Retinal pigment epithelial cell (primary cell): ENCODE measurements at places on chromosomes 13 and 19.

GRCh38 chr13:40813667-40814454, 24.4 kb downstream of the SLC25A15 start:
- no peak for DNase-seq

DNA sequence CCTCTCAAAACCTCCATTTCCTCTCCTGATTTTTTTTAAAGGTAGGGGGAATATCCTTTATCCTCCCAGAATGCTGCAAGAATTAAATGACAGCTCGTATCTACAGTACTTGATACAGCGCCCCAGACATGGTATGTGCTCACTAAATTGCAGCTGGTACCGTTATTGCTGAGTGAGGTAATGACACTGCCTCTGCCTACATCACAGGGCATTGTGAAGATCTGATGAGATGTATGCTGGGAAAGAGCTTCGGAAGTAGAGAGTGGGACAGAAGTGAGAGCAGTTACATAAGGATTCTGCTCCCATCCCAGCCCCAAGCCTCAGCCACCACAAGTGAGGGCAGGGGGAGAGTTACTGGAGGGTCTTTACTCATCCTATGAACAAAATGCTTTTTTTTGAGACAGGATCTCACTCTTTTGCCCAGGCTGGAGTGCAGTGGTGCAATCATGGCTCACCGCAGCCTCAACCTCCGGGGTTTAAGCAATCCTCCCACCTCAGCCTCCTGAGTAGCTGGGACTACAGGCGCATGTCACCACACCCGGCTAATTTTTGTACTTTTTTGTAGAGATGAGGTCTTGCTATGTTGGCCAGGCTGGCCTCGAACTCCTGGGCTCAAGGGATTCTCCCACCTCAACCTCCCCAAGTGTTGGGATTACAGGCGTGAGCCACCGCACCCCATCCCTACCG, 1.7 kb upstream of the FKRP start:
- no peak for DNase-seq

DNA sequence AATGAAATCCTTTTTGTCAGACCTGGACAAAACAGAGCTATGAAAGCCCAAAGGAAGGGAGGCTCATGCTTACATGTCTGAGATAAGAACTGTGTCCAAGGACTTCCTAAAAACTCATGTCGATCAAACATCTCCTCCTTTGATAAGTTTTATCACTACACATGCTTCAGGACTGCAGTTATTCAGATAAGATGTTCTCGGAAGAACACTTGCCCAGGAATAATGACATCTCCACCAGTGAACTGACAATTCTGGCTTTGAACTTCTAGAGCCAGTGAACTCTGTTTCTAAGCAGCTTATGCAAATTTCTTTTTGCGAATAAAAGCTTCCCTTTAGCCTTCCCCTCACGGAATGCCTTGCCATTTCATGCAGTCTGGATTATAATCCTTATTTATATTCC, 561.6 kb downstream of the TBC1D4 start:
- no peak for DNase-seq

- no peak for DNase-seq
Observed at GRCh38 chr19:47713046-47714021, at the start of gene EHD2. TSS of gene EHD2 (plus strand) at chr19:47713422. CDS start at chr19:47716613, 3,191 bp downstream.

DNA sequence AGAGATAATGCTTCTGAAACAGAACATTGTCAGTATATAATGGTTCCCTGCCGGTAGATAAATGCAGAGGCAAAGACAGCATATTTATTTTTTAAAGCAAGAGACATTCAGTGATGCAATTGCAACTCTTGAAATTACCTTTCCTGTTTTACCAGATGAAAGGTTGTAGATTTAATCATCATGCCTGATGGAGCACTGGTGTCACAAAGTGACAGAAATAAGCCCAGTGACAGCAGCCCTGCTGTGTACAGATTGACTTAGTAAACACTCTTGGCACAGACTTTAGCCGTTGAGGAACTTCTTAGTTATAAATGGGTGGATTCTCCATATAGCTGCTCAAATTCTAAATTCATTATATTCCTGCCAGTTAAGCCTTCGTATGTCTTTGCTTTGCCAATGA, 172.5 kb downstream of the ITGBL1 start:
- DNase-seq: no peak

DNA sequence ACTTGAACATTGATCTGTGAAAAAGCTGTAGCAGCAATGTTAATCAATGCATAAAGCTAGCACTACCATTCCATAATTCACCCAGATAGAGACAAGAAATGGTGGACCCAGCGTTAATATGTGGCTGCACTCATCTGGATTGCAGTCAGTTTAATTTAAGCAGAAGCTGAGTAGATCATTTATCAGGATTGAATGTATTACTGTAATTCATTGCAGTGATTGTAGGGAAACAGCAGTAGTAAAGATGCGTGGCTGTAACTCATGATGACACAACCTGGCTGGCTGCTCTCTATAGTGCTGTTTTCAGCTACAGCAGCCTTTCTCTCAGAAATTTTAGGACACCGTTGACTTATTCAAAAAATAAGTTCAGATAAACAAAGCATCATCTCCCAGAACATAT, 499.5 kb upstream of the SLITRK6 start:
- no peak for DNase-seq

DNA sequence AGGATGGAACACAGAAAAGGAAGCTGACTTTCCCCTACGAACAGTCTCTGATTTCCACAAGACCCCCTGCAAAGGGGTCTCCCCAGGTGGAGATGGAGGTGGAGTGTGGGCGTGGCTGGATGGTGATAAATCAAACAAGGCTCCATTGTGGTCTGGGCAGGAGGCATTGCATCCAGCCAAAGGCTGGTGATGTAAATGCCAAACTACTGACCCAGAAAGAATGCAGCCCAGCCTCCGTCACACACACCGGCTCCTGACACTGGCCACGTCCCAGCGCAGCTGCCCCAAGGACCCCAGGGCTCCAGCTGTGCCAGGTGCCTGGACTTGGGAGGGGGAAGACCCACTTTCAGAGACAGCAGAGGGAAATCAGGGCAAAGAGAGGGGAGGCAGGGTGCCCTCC, 6.3 kb downstream of the SLC7A1 start:
- DNase-seq: no peak

DNA sequence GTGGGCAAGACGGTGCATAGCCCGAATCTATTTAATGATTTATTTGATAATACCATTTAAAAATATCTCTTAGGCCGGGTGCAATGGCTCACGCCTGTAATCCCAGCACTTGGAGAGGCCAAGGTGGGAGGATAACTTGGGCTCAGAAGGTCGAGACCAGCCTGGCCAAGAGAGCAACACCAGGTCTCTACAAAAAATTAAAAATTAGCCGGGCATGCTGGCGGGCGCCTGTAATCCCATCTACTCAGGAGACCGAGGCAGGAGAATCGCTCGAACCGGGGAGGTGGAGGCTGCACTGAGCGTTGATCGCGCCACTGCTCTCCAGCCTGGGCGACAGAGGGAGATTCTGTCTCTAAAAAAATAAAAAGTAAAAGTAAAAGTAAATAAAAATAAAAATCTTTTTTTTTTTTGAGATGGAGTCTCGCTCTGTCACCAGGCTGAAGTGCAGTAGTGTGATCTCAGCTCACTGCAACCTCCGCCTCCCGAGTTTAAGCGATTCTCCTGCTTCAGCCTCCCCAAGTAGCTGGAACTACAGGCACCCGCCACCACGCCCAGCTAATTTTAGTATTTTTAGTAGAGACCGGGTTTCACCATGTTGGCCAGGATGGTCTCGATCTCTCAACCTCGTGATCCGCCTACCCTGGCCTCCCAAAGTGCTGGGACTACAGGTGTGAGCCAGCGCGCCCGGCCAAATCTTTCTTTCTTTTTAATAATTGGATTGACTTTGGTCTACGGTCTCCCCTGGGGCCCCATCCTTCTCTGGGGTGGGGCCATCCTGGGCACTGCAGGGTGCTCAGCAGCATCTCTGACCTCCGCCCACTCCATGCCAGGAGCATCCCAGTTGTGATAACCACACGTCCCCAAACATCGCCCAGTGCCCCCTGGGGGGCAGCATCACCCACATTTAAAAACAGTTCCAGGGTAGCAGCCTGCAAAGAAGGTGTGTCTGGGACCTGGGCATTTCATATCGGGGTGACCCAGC, 90.7 kb downstream of the GNG7 start:
- no peak for DNase-seq

DNA sequence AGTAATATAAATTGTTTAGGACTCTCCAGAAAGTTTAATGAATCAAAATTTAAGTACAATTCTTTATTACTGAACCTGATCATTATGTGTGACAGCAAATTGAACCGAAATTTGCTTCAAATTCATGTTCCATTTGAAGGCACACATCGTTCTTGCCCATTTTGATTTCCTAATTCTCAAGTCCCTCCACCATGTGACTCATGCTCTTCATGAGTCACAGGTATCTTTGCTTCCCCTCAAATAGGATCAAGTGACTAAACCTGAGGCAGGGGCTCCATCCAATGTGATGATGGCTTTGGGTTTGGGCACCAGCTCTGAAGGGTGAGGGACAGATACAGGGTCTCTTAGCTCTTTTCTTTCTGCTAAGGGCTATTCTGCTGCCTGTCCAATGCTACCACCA, 86.1 kb downstream of the THSD1 start:
- DNase-seq: no peak

DNA sequence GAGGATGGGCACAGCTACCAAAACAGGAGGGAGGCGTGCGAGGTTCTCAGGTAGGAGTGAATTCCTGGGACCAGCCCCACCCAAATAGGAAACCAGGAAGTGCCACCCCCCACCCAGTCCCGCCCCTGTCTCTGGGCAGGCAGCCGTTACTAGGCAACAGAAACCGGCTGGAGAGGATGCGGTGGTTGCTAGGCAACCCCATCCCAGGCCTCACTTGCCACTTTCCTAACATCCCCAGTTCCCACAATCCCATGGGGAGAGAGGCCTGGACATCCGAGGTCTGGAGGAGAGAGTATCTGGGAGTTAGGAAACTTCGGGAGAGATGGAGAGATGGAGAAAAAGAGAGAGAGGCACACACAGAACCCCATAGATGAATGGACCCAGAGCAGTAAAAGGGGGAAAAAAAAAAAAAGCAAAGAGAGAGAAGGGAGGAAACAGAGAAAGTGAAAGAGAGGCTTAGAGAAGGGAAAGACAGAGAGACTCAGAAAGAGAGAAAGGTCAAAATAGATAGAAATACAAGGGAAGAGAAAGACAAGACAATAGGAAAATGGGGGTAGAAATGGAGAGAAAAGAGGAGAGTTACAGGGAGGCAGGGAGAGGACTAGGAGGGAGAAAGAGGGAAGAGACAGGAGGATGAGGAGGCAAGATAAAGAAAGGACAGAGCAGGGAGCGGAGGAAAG, 3.8 kb downstream of the GRIK5 start:
- DNase-seq: no peak

DNA sequence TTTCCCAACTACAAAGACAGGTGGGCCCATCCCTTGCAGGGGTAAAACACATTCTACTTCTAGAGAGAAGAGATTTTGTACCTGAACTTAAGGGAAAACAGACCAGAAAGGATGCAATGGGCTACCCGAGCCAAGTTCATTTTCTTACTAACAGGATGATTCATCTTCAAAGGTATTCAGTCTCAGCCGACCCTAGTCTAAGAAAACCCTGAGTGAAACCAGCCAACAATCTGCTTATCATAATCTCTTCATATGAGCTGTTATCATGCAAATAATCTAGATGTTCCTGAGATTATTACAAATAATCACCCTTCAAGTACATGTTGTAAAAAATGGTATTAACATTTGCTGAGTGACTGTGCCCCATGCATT, 15.6 kb downstream of the PABPC3 start:
- peak; percentile 16 for DNase-seq

GRCh38 chr13:100336795-100337516, 248.1 kb downstream of the PCCA start:
- no peak for DNase-seq

DNA sequence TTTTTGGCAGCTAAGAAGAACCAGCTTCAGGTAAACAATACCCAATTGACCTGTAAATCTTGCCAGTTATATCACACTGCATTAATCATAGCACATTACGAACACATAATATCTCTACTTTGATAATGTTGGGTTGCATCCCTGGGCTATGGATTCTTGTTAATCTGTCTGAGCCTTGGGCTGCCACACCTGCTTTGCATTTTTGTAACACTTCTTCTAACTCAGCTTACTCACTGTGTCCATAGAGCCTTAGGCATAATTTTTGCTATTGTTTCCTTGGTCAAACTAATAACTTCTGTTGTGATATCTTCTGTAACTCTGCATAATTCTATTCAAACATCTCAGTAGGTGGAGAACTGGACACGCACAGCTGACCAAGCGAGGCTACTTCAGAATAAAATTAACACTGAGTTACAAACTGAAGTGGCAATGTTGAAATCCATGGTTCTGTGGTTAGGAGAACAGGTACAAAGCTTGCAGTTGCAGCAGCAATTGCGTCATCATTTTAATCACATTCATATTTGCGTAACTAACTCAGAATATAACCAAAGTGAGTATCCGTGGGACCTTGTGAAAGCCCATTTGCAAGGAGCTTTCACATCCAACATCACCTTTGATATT, 6.4 kb downstream of the ZNF350 start:
- no peak for DNase-seq

GRCh38 chr13:19085258-19085657, 96.4 kb downstream of the TUBA3C start:
- DNase-seq: no peak

DNA sequence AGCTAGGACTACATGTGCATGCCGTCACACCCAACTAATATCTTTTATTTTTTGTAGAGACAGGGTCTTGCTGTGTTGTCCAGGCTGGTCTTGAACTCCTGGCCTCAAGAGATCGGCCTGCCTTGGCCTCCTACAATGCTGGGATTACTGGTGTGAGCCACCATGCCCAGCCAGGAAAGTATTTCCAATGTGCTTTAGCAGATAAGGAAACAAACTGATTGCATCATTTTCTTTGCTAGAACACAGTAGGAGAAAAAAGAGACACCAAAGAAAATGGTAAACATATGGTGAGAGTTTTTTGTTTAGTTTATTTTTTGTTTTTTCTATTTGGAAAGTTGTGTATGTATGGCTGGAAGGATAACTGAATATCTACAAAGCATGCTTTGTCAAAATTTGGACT, 46.9 kb upstream of the AKAP11 start:
- no peak for DNase-seq

DNA sequence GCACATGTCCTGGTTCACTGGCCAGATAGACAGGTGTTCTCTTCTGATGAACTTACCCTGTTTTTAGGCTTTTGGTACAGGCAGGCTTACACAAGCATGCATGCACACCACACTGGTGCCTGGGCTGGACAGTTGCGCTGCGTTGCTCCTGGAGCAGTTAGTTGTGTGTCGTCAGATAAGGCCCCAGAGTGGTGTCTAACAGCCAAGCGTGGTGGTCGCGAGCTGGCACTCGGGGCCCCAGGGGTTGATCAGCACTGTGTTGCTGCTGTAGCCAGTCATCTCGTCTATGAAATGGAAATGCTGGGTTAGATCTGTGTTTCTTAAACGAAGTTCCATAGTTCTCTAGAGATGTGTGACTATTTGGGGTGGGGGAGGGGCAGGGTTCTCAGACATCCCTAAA, 24.6 kb upstream of the TEX29 start:
- DNase-seq: no peak
